ENCODE measurements at places on chromosomes 13 and 19.

GRCh38 chr13:101523154-101524131 is 71.0 kb downstream of the ITGBL1 start:
- peak; percentile 45 for DNase-seq

DNA sequence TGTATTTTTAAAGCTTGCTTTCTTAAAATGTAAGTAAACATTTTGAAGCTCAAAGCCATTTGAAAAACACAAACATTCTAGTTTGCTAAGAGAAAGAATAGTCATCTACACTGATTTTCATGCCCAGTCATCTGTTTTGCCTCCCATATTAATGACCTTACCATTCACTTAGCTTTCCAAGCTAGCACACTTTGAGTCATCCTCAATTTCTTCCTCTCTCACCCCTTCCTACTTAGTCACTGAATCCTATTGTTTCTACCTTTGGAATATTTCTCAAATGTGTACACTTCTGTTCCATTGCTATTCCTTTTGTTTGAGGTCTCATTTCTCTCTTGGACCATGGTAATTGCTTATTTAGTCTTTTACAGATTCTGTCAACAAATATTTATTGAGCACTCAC is 7.3 kb upstream of the HS6ST3 start:
- peak; percentile 72 for DNase-seq

- DNase-seq, result no peak
These were observed 39.3 kb upstream of the RNF17 start for GRCh38 chr13:24724714-24725113.

DNA sequence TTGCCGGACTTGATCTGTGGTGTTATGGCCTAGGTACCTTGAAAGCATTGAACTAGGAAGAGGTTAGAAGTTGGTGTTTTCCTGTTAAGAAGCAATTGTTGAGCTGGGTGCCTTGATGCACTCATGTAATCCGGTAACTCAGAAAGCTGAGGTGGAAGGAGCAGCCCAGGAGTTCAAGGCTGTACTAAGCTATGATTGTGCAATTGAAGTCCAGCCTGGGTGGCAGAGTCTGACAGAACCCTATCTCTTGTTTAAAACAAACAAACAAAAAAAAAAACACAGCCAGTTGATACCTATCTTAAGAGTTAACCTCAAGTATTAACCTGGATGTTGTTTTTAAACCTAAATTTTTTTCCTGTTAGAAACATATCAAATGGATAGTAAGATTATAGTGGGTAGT is 19.3 kb downstream of the SAFB start:
- no peak for DNase-seq

DNA sequence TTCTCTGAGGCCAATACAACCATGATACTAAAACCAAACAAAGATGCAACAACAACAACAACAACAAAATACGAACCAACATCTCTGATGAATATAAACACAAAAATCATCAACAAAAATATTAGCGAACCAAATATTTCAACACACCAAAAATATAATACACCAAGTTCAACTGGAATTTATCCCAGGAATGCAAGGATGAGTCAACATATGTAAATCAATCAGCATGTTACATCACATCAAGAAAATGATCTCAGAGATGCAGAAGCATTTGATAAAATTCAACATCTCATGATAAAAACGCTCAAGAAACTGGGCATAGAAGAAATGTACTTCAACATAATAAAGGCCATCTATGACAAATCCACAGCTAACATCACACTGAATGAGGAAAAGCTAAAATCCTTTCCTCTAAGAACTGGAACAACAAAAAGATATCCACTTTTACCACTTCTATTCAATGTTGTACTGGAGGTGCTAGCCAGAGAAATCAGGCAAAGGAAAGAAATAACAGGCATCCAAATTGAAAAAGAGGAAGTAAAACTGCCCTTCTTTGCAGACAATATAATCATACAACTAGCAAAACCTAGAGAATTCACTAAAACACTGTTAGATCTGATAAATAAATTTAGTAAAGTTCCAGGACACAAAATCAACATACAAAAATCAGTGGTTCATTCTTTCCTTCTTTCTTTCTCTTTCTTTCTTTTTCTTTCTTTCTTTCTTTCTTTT is 2448.7 kb upstream of the PCDH20 start:
- DNase-seq, result no peak

- no peak for DNase-seq
These were observed 13.8 kb downstream of the LILRB1 start for GRCh38 chr19:54644056-54644455.

- DNase-seq, result peak; percentile 60
These were observed 14.4 kb downstream of the CAPN12 start for GRCh38 chr19:38729653-38730469.

Measured in epithelial cell of esophagus (primary cell).